ENCODE measurements at places on chromosomes 1 and 21. TPM values are rescaled to one million over a fixed set of nuclear protein-coding genes. Genes with fewer than 3 reads are reported as not detected.

ZNF281 gene
- total RNA-seq, result 43.3 TPM

PRMT2 gene
- total RNA-seq, result 54.6 TPM

FMN2 gene
- 3.2 TPM for total RNA-seq

IFNLR1 gene
- total RNA-seq, result 1.1 TPM

IL19 gene
- 0.11 TPM for total RNA-seq

AGRN gene
- 107 TPM for total RNA-seq

PROK1 gene
- not detected for total RNA-seq

SAMD13 gene
- 0.52 TPM for total RNA-seq

CELA2A gene
- not detected for total RNA-seq

FCMR gene
- total RNA-seq, result 6.3 TPM

TRNP1 gene
- 300 TPM for total RNA-seq

PRELP gene
- not detected for total RNA-seq

TMEM54 gene
- 27.0 TPM for total RNA-seq

HMGCL gene
- total RNA-seq, result 12.6 TPM

BMP8A gene
- 0.07 TPM for total RNA-seq

Measured in A549 treated with AZD2906 at 1 μM for 4 hours (cell line).